Stimulated activated CD4-positive, alpha-beta T cell treated with anti-CD3 and anti-CD28 coated beads, Interleukin-1b, Interleukin-23, amount 100 ng/mL, for 1 hour (primary cell): ENCODE measurements at places on chromosomes 16 and 17.

DNA sequence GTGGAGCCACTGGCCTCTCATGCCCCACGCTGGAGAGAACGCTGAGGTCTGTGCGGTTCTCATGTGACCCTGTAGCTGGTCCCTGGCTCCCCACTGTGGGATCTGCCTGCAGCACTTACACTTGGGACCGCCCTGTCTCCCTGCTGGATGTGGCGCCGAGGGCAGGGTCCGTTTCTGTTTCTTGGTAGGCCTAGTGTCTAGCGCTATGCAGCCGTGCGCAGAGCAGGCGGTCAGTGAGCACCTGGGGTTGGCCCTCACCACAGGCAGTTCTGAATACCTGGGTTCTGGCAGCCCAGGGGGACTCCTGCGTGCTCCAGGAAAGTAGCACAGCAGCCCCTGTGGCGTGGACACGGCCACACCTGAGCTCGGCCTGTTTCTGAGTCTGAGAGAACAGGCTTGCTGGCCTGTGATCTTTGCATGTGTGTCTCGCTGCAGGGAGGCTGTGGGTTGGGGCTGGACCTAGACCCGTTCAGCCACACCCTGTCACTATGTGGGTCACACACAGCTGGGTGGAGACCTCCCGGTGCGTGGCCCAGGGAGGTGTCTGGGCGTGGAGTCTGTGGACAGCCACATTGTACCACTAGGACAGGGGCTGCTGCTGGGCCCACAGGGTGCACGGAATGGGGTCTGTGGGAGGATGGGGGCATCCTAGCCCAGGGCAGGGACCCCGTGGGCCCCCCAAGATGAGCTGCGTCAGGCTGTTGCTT, 2.8 kb downstream of the CAPN15 start:
- no peak for DNase-seq

GRCh38 chr17:50162466-50163254, 3.1 kb upstream of the SGCA start:
- DNase-seq: no peak

GRCh38 chr17:45958994-45959665, 39.9 kb upstream of the STH start:
- no peak for DNase-seq

GRCh38 chr17:9666461-9667050, 21.2 kb downstream of the USP43 start:
- DNase-seq: no peak

DNA sequence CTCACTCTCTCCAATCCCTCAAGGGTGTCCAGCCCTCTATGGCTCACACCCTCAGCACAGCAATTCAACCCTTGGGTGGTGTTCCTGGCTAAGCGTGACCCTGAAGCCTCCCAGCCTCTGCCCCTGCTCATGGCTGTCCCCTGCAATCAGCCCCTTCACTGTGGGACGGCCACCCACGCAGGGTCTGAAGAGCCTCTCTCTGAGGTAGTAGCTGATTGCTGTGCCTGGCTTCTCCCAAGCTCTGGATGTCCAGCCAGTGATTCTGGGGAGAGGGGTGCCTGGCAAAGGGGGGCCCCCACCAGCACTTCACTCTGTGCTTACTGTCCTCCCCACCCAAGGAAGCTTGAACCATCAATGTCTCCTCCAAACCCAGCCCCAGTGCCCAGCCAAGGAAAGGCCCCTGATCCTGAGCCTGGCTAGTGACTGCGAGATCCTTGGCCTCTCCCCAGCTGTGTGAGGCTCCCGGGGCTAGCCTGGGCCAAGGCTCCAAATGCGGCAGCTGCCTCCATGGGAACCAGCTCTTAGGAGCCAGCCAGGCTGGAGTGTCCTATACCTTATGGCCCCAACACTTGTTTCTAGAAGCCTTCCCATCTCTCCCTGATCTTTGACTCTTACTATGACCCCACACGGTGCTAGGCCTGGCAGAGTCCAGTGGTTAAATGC, 9.9 kb downstream of the MTSS2 start:
- DNase-seq: no peak

DNA sequence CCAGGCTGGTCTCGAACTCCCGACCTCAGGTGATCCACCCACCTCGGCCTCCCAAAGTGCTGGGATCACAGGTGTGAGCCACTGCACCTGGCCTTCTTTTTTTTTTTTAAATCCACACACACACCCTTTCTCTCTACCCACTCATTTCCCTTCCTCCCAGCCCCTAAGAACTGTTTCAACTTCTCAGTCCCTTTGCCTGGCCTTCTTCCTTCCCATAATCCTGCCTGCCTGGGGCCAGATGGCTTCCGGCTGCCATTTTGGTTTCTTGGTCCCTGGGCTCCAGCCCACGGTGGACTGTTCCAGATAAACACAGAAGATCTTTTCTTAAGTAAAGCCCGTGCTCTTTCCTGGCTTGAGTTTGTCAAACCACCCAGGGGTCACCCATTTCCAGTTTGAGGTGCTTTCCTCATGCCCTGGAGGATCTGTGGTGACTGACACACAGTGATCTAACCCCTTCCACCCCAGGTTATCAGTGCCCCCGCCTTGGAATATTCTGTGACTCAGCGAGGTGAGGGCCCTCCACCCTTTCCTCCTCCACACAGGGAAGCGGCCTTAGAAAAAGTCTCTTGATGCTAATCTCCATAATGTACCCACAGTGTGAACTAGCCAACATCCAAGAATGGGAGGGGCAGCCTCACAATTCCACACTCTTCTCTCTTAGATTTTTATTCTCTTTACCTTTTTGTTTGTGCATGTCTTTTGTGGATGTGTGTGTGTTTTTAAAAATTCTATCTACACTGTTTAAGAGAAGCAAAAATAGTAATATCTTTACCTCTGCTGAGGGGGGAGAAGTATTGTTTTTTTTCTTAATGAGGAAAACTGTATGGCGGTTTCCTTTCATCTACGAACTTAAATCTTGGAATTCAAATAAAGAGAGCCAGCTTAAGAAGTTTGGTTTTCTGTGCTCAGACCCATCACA, 60.0 kb downstream of the CRISPLD2 start:
- DNase-seq: no peak

GRCh38 chr17:1608676-1609075, 20.0 kb downstream of the SLC43A2 start:
- no peak for DNase-seq

GRCh38 chr16:80723091-80723490, 81.3 kb downstream of the CDYL2 start:
- no peak for DNase-seq

DNA sequence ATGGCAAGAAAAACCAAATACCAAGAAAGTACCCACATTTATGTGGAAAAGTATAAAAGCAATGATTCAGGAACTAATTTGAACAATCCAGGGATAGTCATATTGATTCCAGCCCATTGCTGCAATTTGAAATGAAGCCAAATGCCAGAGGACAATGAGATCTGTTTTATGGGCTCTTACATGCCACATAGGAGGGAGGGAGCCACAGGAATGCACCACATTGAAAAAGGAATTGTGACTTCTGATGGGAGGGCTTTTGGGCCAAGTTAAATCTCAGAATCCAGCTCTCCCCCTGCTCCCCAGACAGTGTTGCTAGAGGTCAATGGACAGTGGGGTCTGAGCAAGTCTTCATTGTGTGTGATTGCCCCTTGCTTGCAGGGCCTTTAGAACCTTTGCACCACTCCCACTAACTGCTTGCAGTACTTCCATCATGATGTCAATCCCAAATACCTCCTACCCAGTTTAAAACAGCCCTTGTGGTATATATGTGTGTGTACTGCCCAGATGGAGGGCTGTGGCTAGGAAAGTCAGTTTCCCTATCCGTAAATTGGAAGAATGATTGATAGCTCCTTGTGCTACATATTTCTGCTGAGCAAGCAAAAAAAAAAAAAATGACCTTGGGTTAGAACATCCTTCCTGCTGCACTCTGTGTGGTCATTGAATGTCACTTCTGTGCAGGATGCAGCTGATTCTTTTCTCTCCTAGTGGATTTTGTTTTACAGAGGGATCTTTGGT, 406.8 kb downstream of the UTP18 start:
- DNase-seq: no peak

DNA sequence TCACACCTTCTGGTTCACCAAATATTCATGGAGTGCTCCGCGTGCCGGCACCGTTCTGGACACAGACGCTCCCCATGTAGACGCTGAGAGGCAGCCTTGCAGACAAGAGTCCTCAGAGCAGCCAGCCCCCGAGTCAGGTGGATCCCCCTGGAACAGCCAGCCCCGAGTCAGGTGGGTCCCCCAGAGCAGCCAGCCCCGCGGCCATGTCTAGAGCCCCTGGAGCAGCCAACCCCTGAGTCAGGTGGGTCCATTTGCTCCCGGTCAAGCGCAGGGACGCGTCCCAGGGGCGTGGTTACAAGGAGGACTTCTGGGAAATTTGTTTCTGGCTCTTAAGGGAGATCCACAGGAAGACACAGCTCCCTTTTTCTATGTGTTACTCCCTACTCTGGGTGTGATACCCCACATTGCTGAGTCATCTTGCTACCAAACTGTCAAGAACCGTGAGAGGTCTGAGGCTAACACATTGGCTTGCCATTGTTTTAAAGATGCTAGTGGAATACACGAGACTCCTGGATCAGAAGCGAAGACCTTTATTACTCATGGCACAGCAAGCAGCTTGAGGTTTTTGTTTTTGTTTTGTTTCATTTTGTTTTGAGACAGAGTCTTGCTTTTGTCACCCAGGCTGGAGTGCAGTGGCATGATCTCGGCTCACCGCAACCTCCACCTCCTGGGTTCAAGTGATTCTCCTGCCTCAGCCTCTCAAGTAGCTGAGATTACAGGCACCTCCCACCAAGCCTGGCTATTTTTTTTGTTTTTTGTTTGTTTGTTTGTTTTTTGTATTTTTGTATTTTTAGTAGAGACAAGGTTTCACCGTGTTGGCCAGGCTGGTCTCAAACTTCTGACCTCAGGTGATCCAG, 43.3 kb upstream of the CBFA2T3 start:
- no peak for DNase-seq

GRCh38 chr17:7041607-7042500, 2.0 kb downstream of the SLC16A11 start:
- no peak for DNase-seq

DNA sequence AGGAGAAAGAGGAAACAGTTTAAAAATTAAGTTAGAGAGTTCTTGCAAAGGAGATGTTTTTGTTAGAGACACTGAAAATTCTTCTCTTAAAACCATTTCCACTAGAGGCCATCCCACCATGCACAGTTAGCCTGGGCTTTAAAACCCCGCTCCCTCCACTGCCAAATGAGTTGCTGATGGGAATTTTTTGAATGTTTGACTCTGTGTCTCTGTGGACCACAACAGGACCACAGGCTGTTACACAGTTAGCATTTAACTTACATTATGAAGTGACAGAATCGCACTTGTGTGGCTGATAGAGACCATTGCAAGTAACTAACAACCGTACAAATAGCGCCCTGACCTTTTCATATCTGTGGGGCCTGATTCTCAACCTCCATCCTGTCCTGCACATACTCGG, 74.7 kb upstream of the TBX2 start:
- no peak for DNase-seq

DNA sequence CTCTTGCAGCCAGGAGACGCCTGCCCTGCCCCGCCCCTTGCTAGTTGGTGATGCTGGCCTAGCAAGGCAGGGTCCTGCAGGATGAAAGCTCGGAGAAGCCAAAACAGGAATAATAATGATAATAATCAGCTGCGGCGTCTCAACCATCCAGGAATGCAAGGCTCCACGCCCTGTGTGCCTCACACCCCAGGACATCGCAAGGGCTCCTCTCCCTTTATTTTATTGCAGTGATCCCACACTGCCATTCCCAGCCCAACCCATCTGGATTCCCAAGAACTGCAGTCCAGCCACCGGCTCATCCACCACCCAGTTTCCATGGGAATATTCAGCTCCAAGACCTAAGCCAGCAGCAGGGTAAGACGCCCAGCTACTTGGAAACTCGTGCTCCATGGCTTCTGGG, 21.0 kb upstream of the ZNF652 start:
- no peak for DNase-seq

- DNase-seq: no peak
Observed at GRCh38 chr16:30838876-30839471, 52.0 kb upstream of the ZNF629 start.

GRCh38 chr16:82037666-82038065, 2.6 kb downstream of the HSD17B2 start:
- no peak for DNase-seq

DNA sequence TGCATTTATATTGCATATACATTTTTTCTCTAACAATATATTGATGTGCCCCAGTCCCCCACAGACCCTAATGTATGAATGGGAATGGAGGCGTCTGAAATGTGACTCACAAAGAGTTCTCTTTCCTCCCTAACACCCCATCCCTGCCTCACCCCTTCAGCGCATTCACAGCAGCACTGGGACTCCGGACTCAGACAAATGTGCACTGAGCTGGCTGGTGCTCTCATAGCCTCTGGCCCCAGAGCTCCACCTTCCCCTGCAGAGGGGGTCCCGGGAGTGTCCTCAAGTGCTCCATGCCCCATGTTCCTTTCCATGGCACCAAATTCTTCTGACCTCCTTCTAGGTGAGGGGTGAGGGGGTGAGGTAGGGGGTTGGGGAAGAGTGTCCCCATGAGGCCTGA, 20.6 kb downstream of the NPTX1 start:
- no peak for DNase-seq

- no peak for DNase-seq
Observed at GRCh38 chr17:27666831-27667560, 36.0 kb downstream of the LGALS9 start.

GRCh38 chr16:31298958-31299357, 39.2 kb downstream of the ITGAM start:
- DNase-seq: no peak

GRCh38 chr16:57773019-57773418, 29.3 kb downstream of the KIFC3 start:
- no peak for DNase-seq

GRCh38 chr17:42202159-42202558, 7.9 kb upstream of the GHDC start:
- no peak for DNase-seq

DNA sequence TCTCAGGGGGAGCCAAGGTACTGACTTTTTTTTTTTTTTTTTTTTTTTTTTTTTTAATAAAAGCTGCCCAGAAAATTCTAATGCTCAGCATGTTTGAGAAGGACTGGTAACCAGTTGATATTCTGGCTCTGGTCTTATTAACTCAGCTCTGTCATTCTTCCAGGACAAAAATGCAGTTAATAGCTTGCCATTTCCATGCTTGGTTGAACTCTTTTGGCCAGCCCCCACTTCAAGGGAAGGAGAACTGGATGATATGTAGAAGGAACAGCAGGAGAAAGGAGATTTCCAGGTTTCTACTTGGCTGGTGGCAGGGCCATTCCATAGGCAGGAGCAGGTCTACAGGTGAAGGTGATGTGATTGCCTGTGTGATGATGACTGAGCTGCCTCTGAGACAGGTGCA, 59.2 kb upstream of the TANC2 start:
- DNase-seq: no peak

GRCh38 chr16:51500306-51500705, 349.2 kb upstream of the SALL1 start:
- no peak for DNase-seq

GRCh38 chr17:31078290-31078689, 16.5 kb upstream of the NF1 start:
- no peak for DNase-seq

DNA sequence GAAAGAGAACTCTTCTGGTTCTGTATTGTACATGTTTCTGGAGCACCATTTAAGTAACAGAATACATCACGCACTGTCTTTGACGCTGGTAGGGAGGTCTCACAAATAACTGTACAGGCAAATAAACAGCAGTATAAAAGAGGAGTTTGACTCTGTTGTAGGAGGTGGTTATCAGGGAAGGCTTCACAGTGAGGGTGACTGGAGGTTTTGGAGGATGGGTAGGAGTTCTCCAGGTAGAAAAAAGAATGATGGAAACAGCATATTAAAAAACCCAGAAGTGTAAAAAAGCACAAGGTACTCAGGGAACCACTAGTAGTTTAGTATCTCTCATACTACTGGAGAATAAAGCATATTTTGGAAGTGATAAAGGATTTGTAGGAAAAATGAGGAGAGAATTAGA, 2.7 kb upstream of the SLC6A2 start:
- no peak for DNase-seq
